ENCODE measurements at places on chromosomes 6 and 20.

DNA sequence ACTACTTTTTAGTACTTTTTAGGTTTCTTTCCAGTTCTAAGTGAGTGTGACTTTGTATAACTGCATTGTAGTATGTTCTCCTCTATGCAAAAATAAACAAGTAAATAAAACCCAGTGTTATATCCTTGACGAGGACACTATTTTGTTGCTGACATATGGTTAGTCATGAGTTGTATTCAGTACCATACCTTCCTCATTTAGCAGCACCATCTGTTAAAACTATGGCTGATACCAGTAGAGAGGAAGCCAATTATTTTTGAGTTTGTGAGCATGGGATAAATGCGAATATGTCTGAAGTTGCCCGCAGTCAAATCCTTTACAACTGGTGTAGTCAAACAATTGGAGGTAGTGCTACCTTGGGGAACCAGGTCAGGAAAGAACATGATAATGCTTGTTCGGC lies 74.1 kb downstream of the CDKAL1 start:
- DNase-seq: no peak

GRCh38 chr6:89411145-89412070 lies 665 bp downstream of the RRAGD start:
- DNase-seq: no peak

DNA sequence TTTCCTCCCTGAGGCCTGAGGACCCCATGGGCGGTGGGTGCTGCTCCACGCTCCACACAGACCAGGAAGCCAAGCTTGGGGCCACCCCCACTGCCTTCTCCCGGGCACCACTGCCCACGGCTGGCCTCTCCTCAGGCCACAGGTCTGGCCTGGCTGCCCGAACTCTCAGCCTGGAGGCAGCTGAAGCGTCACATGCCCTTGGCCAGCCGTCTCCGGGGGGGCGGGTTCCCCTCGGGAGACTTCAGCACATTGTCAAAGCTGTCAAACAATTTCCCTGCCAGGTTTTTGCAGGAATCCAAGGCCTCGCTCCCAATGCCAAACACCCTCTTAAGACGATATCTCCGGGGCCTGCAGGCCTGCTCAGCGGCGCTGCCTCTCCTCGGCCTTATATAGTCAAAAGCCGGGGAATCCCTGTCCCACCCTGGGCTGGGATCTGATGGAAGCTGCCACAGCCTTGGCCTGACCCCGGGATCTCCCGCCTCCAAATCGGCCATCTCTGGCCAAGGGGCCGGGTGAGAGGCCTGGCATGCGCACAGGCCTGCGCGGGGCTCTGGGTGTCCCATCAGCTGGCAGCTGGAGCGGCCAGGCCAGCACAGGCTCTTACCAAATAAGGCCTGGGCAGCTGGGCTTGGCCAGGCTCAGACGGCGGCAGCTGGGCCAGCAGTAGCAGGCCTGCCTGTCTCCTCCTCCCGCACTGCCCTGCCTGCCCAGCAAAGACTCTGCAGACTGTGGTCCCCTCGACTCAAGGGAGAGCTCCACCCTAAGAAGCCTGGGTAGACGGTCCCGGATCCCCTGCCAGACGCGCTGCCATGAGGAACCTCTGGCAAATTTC lies 49.7 kb downstream of the RBM38 start:
- DNase-seq: no peak

- no peak for DNase-seq
Observed at GRCh38 chr6:25769983-25770382, 15.4 kb downstream of the SLC17A4 start.

DNA sequence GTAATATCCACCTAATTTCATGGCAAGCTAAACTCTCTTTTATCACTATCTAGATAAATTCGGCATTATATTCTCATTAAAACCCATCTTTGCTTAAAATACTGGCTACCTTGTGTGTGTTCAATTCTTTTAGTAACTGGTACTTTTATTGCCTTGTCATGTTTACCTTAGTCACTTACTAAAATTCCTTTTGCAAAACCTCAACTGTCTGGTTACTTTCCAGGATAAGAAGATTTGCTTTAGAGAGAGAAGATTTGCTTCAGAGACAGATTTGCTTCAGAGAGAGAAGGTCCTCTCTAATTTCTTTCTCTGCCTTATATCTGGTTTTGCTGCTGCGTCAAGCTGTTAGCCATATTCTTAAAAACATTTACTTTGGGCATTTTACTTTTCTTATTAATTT lies 151.5 kb upstream of the MLIP start:
- no peak for DNase-seq

DNA sequence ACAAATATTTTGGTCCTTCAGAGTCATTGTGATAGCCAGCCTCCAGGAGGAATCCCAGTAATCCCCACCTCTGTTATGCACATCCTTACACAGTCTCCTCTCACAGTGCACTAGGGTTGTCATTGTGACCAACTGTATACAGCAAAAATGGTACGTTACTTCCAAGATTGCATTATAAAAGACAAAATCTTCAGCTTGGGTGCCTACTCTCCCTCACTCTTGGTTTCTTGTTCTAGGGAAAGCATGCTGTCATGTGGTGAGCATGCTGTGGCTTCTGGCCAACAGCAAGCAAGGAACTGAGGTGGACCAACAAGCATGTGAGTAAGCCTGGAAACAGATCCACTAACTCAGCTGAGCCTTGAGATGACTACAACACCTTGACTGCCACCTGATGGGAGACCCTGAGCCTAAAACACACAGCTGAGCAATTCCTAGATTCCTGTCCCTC lies 130.1 kb upstream of the DST start:
- peak; percentile 56 for DNase-seq

DNA sequence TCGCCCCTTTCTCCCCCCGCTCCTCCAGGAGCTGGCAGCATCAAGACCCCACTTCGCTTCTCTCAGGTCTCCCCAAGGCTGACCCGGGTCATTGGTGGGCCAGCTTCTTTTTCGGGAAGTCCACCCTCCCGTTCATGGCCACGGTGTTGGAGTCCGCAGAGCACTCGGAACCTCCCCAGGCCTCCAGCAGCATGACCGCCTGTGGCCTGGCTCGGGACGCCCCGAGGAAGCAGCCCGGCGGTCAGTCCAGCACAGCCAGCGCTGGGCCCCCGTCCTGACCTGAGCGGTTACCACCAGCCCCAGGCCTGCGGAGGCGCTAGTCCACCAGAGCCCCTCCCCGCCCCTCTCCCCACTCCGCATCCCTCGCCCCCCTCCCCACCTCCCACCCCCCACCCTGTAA lies 1.0 kb downstream of the PPDPF start:
- no peak for DNase-seq

- DNase-seq: no peak
Observed at GRCh38 chr6:36095497-36096391, 34.6 kb upstream of the MAPK13 start.

DNA sequence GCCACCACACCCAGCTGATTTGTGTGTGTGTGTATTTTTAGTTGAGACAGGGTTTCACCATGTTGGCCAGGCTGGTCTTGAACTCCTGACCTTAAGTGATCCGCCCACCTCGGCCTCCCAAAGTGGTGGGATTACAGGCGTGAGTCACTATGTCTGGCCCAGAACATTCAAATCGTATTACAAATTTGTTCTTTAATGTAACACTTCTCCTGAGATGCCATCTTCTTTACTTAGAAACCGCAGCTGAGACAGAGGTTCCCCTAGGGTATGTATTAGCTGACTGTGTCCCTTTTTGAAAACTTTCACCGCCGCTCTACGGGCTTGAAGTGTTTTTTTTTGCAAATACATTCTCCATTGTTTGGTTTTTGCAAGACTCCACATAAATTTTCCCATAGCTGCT lies 62.6 kb downstream of the TOX2 start:
- DNase-seq: no peak

DNA sequence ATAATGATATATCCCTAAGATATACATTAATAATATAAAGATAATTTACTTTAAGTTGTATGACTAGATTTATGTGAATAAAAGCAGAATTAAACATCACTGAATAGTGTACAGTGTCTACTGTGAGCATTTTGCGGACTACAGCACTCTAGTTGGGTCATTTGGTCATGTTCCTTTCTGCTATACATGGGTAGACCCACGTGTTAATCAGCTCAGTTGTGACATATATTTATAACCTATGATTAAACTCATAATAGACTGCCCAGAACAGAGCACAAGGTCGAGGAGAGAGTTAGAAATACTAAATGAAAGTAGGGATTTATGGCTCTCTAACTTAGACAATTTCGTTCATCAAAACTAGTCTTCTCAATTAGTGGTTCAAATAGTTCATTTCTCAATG lies 852.7 kb downstream of the EPHA7 start:
- no peak for DNase-seq

GRCh38 chr20:57678340-57678739 lies 31.5 kb downstream of the PMEPA1 start:
- DNase-seq: no peak

DNA sequence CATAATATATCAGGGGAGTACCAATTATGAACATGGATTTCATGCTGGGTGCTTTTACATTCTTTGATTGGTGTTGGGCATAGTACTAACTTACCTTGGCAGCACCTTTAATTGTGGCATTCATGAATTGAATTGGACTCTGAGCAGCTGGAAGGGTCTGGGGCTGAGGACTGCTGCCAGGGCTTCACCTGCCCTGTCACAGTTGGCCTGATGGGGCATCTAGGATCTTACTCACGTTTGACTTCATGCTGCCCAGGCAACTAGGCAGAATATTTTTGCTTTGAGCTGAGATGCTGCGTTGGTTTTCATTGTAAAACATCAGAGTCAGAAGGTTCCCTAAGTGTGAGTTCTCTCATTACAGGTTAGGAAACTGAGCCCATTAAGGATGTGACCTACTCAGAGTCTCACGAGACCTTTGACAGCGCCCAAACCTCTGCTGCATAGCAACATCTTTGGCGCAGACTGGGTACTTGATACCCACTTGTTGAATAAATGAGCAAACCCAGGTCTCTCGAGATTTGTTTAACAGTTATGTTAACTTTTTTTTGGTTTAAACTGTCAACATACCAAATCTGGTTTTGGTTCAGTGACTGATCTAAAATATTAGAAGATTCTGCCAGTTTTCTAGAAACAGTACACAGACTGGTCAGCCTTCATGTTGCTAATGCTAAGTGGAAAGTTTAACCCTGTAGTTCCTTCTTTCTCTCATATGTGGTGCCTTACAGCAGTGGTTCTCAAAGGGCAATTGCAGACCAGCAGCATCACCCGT lies 104.9 kb downstream of the TCP11 start:
- no peak for DNase-seq

DNA sequence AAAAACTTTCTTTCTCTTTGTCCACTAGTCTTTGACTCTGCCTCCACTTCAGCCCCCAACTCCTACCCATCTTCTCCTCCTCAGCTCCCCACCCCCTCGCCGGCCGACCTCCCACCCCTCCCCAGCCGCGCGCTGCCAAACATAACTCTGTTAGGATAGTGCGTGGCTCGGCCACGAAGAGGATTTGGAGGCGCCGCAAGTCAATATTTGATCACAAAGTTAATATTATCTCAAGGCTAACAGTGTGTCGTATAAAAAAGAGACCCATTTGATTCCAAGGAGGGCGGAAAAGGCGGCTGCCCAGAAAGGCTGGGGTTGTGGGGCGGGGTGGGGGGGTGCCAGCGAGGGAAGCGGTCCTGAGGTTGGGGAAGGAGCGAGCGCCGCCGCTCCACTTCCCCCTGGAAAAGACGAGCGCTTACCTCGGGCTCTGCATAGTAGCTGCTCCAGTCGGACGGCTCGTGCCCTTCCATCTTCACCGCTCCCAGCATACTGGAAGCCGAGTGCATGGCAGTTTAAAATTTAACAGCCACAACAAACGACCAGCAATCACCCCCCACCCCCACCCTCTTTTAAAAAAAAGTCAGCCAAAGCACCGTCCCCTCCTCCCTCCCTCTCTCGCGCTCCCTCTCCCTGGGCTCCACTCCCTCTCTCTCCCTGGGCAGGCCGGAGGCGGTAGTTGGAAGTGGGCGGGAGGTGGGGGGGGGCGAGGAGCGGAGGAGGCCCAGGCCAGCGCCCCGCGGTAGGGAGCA lies 425 bp downstream of the FOXA2 start:
- no peak for DNase-seq

- no peak for DNase-seq
Observed at GRCh38 chr20:56716806-56717205, 87.7 kb downstream of the TFAP2C start.

DNA sequence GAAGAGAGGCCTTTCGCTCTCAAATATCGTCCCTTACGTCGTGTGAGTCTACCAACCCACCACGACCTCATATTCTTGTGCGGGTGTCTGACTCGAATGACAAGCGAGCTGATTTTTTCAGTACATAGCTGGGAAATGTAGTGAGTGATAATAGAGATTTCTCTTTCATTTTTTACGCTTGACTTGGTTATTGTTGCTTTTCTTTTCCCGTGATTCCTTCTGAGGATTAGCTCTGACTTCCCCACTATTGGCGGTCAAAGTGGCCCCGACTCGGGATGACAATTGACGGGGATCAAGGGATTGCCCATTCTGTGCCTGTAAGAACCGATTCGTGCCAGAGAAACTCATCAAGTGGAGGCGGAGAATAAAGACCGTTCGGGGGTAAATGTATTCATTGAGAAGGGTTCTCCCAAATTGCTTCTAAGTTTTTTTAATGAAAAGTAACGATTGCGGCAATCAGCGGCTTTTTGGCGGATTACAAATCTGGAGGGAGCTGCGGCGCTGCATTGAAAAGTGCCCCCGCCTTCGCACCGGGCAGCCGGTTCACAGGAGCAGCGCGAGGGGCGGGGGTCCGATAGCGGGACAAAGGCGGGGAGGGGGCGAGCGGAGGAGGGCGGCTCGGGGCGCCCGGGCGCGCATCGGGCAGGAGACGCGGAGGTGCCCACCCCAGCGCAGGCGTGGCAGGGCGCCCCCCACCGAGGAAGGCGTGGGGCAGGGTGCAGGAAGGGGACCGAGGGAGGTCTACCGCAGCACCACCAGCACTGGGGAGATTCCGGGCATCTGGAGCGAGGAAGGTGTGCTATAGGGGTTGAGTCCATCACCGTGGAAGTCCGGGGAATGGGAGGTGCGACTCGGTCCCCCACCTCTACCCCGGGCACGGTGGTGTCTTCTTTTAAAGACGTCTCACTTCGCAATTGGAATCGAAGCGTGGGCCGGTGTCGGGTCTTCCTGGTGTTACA lies 44.5 kb upstream of the OSTM1 start:
- DNase-seq: no peak

DNA sequence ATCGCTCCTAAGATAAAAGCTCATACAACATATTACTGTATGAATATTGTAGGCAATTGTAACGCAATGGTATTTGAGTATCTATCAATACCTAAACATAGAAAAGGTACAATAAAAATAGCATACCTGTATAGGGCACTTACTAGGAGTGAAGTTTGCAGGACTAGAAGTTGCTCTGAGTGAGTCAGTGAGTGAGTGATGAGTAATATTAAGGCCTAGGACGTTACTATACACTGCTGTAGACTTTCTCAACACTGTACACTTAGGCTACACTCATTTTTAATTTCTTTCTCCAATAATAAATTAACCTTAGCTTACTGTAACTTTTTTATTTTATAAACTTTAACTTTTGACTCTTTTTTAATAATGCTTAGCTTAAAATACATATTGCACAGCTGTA lies 546.9 kb downstream of the HACE1 start:
- DNase-seq: no peak

- DNase-seq: no peak
Observed at GRCh38 chr6:3460253-3460652, 3.4 kb upstream of the SLC22A23 start.

Measured in fibroblast of skin of left biceps (primary cell).